HT1080 (cell line): ENCODE measurements at places on chromosomes 4 and X. TPM values are rescaled to one million over a fixed set of nuclear protein-coding genes. Genes with fewer than 3 reads are reported as not detected.

- DNase-seq: no peak
These were observed 185.2 kb downstream of the UNC5C start for GRCh38 chr4:95363559-95363925.

GRCh38 chr4:79688691-79689090, 280.7 kb upstream of the GK2 start:
- no peak for DNase-seq

DNA sequence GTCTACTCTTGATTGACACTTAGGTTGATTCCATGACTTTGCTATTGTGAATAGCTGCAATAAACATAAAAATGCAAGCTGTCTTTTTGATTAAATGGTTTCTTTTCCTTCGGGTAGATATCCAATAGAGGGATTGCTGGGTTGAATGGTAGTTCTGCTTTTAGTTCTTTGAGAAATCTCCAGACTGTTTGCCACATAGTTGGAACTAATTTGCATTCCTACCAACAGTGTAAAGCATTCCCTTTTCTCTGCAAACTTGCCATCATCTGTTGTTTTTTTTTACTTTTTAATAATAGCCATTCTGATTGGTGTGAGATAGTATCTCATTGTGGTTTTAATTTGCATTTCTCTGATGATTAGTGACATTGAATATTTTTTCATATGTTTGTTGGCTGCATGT, 122.2 kb upstream of the PRKG2 start:
- no peak for DNase-seq

DNA sequence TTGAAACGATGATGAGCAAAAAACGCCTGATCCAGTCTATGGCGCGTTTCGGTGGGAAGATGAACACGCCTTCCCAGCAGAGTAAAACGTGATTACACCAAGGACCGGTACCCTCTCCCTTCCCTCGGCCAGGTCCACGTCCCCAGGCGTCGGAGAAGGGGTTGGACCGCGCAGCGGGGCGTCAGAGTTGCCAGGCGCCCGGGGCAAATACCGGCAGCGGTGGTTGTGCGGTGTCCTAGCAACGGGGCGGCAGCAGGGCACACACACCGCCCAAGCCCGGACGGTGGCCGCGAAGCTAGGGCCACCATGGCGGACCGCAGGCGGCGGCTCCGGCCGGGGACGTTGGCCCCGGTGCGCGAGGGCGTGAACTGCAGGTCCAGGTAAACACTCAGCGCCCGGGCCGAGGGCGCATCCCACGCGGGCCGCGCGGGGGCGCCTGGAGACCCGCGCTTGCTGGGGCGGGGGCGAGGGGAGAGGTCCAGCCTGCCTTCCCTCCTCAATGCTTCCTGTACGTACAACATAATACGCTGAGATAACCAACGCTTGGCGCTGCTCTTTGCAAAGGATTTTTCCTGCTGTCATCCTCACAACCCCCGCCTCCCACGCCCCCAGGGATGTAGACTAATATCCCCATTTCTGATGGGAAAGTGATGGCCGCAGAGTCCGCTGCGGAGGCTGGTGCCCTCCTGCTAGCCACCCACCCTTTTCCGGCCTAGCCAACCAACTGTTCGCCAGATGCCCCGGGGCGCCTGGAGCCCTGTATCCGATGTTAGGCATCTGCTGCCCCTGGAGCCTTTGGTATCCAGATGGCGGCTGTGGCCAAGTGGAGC, at the start of gene FAM47E:
Gene FAM47E (plus strand): TSS at position 281 of the 830 bp plus-strand sequence. CDS start 26 bp downstream, at position 307.
- DNase-seq: peak; percentile 65

DNA sequence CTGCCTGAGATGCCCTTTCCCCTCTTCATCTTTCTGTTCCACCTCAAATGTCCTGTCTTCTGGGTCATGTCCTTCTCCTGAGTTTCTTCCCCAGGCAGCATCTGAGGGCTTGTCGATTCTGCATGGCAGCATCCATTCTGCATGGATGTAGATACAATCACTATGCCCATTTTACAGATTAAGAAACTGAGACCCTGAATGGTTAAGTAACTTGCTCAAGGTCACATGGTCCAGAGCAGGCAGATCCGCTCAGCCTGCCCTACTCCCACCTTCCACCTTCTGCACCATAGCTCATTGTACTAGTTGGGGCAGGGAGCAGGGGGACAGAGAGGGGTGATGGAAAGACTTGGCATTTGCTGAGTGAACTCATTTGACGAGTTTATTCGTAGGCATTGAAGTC, 32.0 kb downstream of the ZNF185 start:
- DNase-seq: no peak

TCEAL9 gene
- total RNA-seq: 40.8 and 43.8 TPM in 2 replicates
